CD4-positive, alpha-beta T cell treated with Interleukin-21 for 1 hour (primary cell): ENCODE measurements at places on chromosomes 13 and 19.

DNA sequence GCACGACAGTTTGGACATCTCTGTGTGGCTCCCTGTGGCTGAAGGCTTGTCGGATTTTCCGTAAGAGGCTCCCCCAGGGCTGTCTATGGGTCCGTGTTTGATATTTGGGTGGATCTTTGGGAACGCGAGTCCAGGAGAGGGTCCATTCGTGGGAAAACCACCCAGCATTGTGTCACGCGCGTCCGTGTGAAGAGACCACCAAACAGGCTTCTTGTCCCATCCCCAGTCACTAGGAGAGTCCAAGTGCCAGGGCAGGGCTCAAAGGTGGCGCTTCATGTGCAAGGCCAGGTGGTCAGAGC lies 2.4 kb downstream of the KLF1 start:
- DNase-seq: no peak

DNA sequence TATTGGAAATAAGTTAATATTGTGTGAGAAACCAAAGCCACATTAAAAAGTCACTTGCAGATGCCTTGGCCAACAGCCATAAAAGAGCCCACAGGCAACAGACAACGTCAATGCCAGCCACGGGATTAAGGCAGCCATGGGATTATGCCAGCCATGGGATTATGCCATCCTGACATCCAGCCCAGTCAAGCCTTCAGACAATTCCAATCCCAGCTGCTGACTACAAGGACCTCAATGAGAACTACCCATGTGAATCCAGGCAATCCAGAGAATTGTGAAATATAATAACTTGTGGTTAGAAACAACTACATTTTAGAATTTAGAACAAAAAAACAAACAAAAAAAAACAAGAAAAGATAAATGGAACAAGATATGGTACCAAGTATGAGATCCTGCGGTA lies 356.6 kb downstream of the EFNB2 start:
- no peak for DNase-seq

- DNase-seq: no peak
Observed at GRCh38 chr19:55096061-55096701, 20.5 kb downstream of the EPS8L1 start.

DNA sequence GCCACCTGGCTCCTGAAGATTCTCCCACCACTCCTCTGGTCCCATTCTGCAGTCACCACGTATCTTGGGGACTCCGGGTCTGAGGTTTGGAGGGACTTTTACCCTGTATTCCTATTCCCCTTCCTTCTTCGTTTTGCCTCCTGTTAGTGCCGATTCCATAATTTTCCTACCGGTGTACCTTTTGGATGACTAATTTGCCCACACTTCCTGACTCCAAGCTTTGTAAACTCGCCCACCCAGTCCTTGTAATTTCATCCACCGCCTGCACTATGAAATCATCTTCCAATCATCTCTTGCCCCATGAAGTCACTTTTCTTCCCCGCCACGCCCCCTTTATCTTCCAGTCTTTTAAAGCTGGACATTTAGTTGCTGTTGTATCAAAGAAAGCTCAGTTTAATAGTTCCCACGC lies 572 bp downstream of the UCHL3 start:
- DNase-seq: no peak

- no peak for DNase-seq
Observed at GRCh38 chr19:3041761-3042620, 12.9 kb upstream of the TLE2 start.
